ENCODE measurements at places on chromosomes 5 and 9.

DNA sequence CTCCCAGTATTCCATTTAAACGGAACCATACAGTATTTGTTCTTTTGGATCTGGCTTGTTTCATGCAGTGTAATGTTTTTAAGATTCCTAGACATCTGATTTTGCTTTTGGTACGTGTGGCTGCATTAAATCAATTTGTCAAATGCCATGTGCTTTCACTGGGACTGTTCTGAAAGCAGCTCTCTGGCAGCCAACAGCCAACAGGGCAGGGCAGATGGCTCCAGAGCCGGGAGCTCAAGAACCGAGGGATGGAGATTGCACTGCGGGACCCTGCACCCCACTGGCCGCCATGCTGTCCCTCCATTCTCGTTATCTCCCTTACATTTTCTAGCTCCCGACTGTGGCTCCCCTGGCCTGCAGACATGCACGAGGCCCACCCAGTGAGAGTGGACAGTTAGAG, 33.4 kb upstream of the AIF1L start:
- no peak for DNase-seq

DNA sequence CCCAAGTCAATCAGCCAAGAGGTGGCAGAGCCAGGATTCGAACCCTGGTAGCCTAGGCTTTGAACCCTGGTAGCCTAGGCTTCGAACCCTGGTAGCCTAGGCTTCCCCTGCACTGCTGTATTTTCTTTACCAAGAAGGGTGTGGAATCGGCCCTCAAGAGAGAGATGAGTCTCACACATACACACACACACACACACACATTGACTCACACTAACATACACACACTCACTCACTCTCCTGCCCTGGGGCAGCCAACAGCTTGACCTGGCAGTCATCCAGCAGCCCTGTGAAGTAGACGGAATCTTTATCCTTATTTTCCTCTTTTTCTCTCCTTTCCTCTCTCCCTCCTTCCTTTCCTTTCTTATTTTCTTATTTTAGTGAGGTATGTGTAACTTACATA, 55.4 kb upstream of the RPL26L1 start:
- DNase-seq = no peak

GRCh38 chr5:60023255-60023654, 129.7 kb upstream of the PDE4D start:
- DNase-seq = no peak

DNA sequence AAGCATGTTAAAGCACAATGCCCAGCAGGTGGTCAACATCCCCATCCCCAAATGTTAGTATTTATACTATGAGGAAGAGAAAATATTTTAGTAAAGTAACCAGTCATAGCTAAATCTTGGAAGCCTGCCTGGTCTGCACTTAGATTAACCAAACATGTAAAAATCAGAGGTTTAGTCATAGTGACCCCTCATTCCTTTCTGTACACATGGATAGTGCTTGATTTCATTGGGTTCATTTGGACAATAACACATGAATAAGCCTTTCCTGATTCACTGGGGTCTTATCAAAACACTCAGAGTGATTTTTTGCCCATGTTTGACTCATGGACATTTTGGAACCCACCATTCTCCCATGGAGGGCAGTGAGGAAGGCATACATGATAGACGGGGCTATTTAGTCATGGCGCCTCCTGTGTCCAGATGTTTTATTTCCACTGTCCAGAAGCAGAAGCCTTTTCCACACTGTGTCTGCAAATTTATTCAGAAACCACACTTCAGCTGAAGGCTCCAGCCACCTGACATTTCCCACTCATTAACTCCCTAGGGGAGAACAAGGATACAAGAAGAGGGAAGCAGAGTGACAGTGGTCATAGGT, 32.5 kb downstream of the OR1J1 start:
- DNase-seq = no peak
